Suppressor macrophage treated with lipopolysaccharide for 4 hours (primary cell): ENCODE measurements at places on chromosomes 3 and 15.

DNA sequence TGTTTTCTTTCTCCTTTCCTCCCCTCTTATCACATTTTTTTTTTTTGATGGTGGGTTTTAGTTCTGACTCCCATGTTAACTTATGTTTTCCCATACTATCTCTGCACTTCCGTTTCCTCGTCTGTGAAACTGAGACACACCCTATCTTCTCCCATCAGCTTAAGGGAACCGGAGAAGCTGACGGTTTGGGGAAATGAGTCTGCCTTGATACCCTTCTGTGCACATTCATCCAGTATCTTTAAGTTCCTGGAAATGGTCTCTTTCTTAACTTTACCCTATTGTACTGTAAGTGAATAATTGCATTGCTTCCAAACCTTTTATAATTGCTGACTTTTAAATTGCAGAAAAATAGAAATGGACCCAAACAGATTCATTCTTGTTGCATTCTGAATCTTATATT lies 26.2 kb upstream of the CFAP161 start:
- peak; percentile 83 for DNase-seq

- DNase-seq = no peak
Measured at GRCh38 chr15:79644091-79644490, 212.0 kb downstream of the MINAR1 start.

DNA sequence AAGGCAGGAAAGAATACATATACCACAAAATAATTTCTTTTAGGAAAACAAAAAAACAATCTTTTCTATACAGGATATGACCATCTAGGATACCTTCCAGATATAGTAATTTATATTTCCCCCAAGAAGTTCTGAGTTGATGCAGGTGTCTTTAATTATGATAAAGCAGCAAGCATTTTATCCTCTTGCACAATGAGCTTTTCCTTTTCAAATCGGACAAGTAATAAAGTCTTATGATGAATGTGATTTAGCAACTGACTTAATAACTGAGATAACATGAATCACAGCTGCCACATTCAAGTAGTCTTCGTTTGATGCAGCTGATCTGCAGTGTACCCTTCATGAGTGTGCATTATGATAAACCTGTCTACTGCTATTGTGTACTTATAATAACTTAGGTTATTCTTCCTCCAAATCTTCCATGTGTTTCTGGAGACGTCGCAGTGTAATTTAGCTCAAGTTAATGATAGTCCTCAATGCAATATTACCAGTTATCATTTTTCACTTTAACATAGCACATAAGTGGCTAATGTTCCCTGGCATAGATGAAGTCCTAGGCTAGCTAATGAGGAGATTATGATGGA lies 260.3 kb upstream of the MRPL3 start:
- no peak for DNase-seq

DNA sequence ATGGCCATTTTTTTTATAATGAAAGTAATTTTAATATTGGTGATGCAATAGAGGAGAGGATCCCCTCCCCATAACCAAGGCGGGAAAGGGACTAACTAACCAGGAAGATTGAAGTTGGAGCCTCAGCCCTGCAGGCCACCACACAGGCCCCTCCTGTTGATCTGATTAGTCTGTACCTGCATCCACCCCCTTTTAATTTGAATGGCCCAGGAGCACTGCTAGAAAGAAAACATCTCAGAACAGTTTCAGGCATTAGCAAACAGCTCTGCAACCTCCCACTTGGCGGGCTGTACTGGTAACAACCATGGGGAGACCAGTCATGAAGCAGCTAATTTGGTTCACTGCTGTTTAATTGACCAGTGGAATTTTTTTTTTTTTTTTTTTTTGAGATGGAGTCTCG lies 10.3 kb downstream of the CAV3 start:
- DNase-seq = no peak

- no peak for DNase-seq
Measured at GRCh38 chr3:188839187-188839695, 332.5 kb upstream of the TPRG1 start.

DNA sequence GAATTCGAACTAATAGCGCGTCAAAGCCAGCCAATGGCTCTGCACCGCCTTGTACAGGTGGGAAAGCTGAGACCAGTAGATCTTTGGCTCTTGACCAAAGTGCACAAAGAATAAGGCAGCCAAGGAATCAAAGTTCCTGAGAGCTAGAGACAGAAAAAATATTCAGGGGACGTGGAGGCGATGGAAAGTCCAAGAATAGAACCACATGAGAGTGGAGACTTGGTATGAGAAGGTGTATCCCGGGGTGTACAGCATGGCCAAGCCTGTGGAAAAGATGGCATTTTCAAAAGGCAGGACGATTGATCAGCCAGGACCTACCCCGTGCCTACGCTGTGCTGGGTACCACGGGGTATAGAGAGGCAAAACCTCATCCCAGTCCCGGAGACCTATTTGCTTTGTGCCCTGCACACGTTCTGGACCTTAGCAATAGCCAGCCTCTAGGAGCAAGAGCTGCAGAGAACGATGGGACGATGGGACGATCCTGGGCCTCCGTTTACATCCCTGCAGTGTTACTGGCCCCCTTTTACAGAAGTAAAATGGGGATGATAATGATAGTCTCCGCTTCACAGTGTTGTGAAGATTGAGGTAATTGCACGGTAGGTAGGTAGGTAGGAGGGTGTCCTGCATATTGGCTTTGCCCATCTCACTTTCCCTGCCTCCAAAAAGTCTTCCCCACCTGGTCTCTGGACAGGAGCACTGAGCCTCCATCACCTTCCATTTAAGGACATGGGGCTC lies 583 bp upstream of the RBSN start:
- DNase-seq = no peak

- no peak for DNase-seq
Measured at GRCh38 chr15:77455696-77456321, 35.1 kb downstream of the HMG20A start.

DNA sequence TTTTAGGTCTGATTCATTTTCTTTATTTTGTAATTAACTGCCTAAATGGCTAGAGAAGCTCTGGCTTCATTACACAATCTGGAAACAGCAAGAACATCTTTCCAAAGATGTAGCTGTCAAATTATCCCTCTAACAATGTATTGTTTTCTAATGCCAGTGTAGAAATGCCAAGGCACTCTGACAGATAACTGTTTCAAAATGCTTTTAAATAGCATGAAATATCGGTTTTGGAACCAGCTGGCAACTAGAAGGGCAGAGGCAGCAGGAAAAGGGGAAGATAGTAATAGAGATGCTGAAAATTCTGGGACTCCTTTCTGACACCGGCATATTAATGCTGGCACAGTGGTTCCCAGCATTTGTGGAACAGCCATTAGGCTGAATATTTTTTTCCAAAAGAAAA lies 26.1 kb downstream of the MORC1 start:
- no peak for DNase-seq

DNA sequence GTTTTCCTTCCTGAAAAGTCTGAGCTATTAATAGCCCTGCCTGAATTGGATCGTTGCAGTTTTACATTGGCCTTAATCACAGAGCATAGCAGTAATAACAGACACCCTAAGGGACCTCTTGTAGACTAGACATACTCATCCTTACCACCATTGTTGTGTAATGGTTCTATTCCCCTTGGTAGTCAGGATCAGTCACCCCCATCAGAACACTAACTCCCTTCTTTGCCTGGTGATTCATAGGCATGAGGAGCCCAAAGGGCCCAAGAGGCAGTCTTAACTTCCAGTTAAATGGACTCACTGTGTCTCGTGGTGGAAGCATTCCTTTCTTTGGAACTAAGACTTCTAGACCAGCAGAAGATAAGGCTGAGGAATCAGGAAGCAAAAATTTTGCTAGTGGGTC lies 20.2 kb downstream of the CGGBP1 start:
- peak; percentile 78 for DNase-seq

- no peak for DNase-seq
Measured at GRCh38 chr15:48978638-48979037, 14.9 kb upstream of the SHC4 start.

DNA sequence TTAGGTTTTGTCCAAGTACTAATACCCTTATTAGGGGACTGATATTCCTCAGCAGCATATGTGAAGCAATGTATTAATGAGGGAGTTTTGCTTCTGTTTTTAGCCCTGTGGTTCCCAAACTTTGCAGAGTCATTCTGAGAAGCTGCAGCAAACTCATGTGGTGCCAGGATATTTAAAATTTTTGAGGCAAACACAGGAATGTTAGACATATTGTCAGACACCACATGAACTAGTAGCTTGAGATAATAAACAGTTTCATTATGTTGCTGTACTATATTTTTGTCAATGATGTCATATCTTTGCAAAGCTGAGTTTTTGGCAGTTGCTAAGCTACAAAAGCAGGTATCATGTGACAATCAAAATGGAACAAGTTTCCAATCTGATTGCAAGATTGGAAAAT lies 36.6 kb downstream of the ATP6V1A start:
- peak; percentile 68 for DNase-seq

DNA sequence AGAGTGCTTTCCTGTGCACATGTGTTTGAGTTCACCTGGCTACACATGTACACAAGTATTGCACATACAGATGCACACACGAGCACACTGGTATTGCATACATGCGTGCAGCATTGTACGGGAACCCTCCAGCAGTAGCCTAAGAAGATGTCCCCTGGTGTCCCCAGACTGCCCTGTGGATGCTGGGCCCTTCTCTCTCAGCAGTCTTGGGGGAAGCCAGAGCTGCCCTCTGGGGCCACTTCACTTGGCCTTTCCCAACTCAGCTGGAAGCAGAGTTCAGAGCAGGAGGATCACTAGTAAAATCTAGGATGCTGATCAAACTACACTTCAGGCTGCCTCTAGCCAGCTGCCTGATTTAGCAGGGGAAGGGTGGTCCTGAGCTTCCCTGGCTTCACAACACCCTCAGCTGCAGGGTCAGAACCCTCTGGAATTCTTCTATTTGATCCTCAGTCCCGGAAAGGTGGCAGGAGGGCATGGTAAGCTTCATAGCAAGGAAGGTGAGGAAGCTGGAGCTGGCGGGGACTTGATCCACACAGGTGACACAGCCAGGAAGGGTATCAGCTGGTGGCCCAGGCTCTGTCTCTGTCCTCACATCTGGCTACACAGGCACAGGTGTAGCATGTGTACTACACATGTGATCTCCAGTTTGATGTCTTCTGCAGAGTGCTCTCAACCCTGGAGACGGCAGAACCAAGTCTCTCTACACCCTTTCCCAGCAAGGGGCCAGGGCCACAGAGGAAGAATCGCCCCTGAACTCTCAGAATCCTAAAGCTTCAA lies 36.5 kb downstream of the KLF15 start:
- DNase-seq = no peak

DNA sequence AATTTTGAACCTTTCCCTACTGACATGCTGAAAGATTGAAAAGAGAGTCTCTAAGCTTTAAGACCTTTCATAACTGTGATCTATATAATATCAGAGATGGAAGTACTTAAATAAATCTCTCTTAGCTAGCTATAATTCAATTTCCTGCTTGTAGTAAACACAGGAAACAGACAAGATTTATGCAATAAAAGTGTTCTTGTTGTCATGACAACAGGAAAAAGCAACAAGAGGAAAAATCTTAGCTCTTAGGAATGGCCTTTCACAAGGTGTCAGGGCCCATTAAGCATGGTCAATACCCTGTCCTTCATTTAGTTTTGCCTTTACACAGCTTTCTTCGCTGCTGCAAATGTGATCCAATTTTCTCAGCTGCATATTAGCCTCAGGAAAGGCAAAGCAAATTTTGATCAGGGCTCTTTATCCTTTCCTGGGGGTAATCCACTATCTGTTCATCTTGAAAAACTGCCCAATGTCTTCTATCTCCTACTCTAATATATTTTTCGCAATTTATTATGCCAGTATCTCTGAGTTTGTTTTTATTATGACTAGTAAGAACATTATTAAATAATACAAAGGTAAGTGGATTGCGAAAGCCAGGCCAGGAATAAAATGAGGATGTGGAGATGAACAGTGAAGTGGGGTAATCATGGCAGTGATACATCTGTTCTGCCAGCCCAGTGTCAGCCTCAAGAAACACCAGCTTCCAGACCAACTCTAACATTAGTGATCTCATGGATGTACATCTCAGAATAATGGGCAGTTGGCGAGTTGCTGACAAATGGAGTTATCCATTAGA lies 28.7 kb downstream of the SIDT1 start:
- DNase-seq = peak; percentile 6

GRCh38 chr3:174846055-174846454 lies 13.1 kb upstream of the NAALADL2 start:
- no peak for DNase-seq

- no peak for DNase-seq
Measured at GRCh38 chr3:89246326-89246725, 138.9 kb downstream of the EPHA3 start.

- DNase-seq = peak; percentile 21
Measured at GRCh38 chr3:153041181-153041580, 120.8 kb upstream of the RAP2B start.

DNA sequence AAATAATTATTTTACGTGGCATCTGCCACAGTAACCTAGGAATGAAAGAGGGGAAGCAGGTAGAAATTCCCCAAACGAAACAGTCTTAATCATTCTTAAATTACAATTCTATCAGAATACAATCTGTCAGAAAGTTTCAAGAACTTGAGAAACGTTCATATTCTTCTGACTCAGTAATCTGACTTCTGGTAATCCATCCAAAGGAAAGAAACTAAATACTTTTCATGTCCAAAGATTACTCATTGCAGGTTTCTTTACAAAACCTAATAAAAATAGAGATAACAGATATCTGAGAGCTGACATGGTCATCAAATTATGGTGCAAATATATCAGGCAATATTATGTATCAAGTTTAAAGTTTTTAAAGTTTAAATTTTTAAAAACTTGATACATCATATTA lies 109.4 kb downstream of the DLG1 start:
- no peak for DNase-seq

GRCh38 chr3:99145031-99145430 lies 243.5 kb upstream of the DCBLD2 start:
- no peak for DNase-seq

DNA sequence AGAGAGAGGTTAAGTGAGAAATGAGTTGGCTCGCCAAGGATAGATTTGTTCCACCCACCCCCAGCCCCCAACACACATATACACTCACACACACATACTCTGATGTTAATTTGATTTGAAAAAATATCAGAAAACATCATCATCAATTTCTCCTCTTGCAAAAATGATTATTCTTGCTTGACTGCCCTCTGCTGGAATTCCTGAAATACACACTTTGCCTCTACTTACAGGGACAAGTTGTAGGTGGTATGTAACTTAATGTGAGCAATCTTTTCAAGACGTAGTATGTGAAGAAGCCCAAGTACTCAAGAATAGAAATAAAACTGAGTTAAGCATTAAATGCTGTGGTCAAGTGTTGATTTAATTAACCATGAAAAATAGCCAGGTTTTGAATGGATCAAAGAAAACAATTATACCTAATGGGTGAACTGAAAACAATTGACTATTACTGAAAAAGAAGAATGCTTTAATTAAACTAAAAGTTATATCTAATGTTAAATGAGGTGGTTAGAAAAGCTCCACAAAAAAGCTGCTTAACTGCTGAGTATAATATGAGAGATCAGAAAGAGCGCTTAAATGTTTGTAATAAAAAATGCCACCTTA lies 46.6 kb upstream of the MDFIC2 start:
- DNase-seq = peak; percentile 31

- no peak for DNase-seq
Measured at GRCh38 chr3:142839831-142840230, 49.1 kb downstream of the PCOLCE2 start.

DNA sequence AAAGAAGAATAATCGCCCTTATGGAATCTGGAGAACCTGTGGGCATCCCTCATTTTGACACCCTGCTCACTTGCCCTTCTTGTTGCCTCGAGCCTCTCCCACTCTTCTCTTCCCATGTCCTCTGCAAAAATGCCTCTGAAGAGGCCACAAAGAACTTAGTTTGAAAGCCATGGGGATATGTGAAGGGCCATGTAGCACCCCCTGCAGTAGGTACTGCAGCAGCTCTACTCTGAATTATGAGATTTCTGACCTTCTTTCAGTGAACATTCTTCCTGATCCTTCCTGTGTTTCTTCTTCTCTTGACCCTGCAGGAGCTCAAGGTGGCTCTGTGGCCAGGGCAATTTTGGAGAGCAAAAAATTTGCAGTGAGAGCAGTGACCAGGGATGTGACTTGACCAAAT lies 30.4 kb upstream of the TRA2B start:
- DNase-seq = no peak
